Transverse colon (tissue), 4 donors: ENCODE measurements at places on chromosomes 1 and 21. TPM values are rescaled to one million over a fixed set of nuclear protein-coding genes. Genes with fewer than 3 reads are reported as not detected.

DNA sequence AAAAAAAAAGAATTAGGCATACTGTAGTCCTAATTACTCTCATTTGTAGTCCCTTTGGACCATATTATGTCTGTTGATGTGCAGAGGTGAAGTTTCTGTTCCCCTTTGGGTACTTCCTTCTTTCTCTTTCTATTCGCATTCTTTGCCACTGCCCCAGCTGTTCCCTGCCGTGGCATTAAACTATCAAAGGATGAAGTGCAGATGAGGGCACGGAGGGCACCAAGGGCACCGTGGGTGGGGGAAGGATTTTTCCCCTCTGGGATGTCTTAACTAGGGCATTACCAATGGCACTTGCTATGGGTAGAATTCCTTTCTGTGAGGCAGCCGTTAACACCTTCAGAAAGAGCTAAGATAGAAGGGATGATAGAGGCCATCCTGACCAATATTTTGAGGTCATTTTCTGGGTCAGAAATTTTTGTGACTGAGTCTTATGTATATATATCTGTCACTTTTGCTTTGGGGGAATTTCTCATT, 4.9 kb upstream of the MAPKAPK2 start:
- peaks cover 16% of the 10 kb centered on the region for H3K4me1 ChIP-seq
- H3K27me3 ChIP-seq, result no peaks in the 10 kb centered on the region
- H3K27ac ChIP-seq, result no peak overlapping the region
- no peaks in the 10 kb centered on the region for H3K36me3 ChIP-seq

DNA sequence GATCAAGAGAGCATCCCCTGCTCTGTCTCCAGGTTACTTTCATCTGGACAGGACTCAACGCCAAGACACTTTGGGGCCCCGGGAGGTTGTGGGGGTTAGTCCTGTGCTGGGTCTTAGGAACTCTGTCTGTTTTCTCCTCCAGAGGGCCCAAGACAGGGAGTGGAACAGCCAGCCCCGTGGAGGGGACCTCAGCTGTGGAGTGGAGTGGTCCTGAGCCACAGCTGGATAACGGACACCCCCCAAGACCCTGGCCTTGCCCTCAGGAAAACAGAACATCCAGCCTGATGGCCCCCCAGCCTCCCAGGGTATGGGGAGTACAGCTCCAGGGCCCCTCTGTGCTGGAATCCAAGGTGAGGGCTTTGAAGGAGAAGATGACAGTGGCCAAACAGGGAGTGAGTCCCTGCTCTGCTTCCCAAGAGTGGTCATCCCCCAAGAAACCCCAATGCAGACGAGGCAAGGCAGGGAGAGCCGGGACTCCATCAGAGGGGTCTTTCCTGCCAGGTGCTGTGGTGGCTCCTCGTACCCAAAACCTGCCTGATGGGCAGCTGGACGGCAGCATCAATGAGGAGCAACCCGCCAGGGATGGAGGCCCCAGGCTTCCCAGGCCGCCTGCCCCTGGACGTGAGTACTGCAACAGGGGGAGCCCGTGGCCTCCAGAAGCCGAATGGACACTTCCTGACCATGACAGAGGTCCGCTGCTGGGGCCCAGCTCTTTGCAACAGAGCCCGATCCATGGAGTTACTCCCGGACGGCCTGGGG, 3.5 kb downstream of the KIAA1614 start:
- no peak overlapping the region for H3K27ac ChIP-seq
- no peak overlapping the region for H3K4me3 ChIP-seq
- H3K4me1 ChIP-seq, result peaks cover 5% of the 10 kb centered on the region
- H3K36me3 ChIP-seq, result no peaks in the 10 kb centered on the region
- DNase-seq, result no peak

- H3K4me3 ChIP-seq, result peak overlapping the region; percentile 60
- no peaks in the 10 kb centered on the region for H3K36me3 ChIP-seq
- peaks cover 14% of the 10 kb centered on the region for H3K4me1 ChIP-seq
- H3K27ac ChIP-seq, result peak overlapping the region; percentile 80
These were observed 6.7 kb upstream of the FAM167B start for GRCh38 chr1:32240140-32240951.

GRCh38 chr1:101408212-101409042, 171.6 kb downstream of the S1PR1 start:
- DNase-seq, result no peak
- no peaks in the 10 kb centered on the region for H3K27me3 ChIP-seq
- H3K36me3 ChIP-seq, result no peaks in the 10 kb centered on the region
- no peak overlapping the region for H3K27ac ChIP-seq

GRCh38 chr1:159144571-159144970, 26.8 kb upstream of the CADM3 start:
- H3K4me1 ChIP-seq, result no peaks in the 10 kb centered on the region
- peaks cover 9% of the 10 kb centered on the region for H3K27me3 ChIP-seq
- DNase-seq, result no peak
- no peak overlapping the region for H3K4me3 ChIP-seq
- H3K27ac ChIP-seq, result no peak overlapping the region

Gene CD244
- not detected for total RNA-seq

- no peak overlapping the region for H3K4me3 ChIP-seq
- no peak for DNase-seq
- H3K36me3 ChIP-seq, result no peaks in the 10 kb centered on the region
- no peaks in the 10 kb centered on the region for H3K27me3 ChIP-seq
- H3K27ac ChIP-seq, result no peak overlapping the region
These were observed 81.0 kb downstream of the BCAR3 start for GRCh38 chr1:93600663-93601062.

DNA sequence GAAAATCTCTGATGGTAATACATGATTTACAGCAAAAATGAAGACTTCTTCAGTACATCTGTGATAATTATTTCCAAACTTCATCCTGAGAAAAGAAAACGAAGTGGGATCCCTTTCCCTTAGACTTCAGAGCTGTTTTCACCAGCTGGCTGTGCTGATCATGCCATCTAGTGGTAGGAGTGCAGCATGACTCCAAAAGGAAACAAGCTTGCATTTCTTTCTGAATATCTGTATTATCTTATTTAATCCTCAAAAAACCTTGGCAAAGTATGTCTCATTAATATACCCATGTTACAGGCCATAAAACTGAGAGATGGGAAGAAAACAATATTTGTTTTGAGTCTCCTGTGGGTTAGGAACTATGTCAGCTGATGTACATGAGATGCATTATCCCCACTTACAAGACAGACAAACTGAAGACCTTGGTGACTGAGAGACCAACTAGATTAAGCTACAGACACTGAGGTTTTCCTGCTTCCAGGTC, 9.8 kb upstream of the GJA8 start:
- H3K27ac ChIP-seq, result no peak overlapping the region
- H3K36me3 ChIP-seq, result no peaks in the 10 kb centered on the region
- H3K27me3 ChIP-seq, result peaks cover 4% of the 10 kb centered on the region
- DNase-seq, result no peak

- peak; percentile 4 for DNase-seq
- H3K27me3 ChIP-seq, result peaks cover 100% of the 10 kb centered on the region
- H3K36me3 ChIP-seq, result no peaks in the 10 kb centered on the region
These were observed 11.2 kb downstream of the SIM2 start for GRCh38 chr21:36709868-36710728.

DNA sequence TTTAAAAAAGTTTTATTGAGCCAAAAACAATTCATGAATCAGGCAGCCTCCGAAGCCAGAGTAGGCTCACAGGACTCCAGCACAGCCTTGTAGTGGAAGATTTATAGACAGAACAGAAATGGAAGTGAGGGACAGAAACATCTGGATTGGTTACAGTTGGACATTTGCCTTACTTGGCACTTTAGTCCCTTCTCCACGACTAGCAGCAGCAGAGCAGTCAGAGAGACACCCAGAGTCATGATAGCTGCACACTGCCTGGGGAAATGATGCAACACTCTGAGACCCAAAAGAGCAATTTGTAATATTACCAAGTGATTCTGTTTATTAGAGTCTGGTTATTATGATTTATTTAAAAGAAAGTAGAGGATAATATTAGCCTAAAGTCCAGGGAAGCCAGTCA, 72.2 kb upstream of the KRTAP11-1 start:
- no peak overlapping the region for H3K4me3 ChIP-seq
- H3K27ac ChIP-seq, result no peak overlapping the region
- no peak for DNase-seq
- H3K36me3 ChIP-seq, result no peaks in the 10 kb centered on the region
- no peaks in the 10 kb centered on the region for H3K4me1 ChIP-seq

Gene DLGAP3
- total RNA-seq, result 0.16 TPM

Gene CSRP1
- 697 TPM for total RNA-seq

DNA sequence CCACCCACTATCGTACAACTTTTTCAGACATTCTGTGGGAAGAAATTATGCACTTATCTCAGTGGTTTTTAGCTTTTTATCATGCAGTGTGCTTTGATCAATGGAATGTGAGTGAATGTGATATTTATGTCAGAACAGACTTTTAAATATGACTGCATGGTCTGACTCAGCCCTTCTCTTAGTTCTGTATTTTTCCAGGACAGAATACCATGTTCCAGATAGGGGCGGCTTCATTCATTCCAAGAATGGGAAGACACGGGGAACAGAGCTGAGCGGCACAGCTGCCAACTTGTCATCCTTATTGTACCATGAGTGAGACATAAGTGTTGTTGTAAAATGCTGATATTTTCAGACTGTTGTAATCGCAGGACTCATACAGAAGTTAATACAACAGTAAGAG, 214.6 kb upstream of the NCAM2 start:
- H3K4me1 ChIP-seq, result no peaks in the 10 kb centered on the region
- H3K27me3 ChIP-seq, result no peaks in the 10 kb centered on the region
- H3K36me3 ChIP-seq, result no peaks in the 10 kb centered on the region

DNA sequence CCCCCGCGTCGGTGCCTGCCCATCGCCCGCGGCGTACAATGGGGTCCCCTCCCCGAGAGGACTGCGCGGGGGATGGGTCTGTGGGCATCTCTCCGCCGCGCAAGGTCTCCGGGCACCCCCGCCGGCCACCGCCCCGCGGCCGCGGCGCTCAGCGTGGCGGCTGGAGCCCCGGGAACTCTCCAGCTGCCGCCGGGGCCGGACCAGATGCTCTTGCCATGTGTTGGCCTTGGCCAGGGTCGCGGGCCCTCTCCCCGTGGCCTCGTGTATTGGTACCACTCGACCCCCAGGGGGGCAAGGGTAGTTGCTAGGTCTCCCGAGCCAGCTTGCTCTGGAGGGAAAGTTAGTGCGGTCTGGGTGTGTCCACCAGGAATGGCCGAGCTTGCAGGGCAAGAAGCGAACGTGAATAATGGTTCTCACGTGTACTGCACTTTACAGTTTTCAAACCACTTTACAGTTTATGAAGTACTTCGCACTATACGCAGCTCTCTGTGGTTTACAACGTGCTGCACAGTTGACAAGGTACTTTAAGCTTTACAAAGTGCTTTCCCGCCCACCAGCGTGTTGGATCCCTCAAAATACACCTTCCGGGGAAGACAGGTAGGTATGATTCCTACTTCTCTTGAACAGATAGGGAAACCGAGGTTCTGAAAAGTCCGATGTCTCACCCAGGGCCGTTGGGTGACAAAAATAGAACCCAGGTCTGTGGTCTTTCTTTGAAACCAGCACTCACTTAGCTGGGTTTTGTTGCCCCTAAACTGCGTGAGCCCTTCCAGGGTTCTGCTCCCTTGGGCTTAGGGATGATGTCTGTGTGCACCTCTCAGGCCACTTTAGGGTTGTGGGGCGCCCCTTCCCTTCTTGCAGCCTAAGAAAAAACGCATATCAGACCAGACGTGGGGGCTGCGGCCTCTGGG, 1.2 kb downstream of the EPHB2 start:
- peaks cover 46% of the 10 kb centered on the region for H3K4me1 ChIP-seq
- peak overlapping the region; percentile 37 for H3K4me3 ChIP-seq
- peaks cover 4% of the 10 kb centered on the region for H3K27me3 ChIP-seq
- peak; percentile 47 for DNase-seq

- H3K27ac ChIP-seq, result no peak overlapping the region
- H3K27me3 ChIP-seq, result peaks cover 12% of the 10 kb centered on the region
- no peaks in the 10 kb centered on the region for H3K4me1 ChIP-seq
- no peak overlapping the region for H3K4me3 ChIP-seq
- no peak for DNase-seq
- H3K36me3 ChIP-seq, result no peaks in the 10 kb centered on the region
These were observed 599.1 kb downstream of the PTPRU start for GRCh38 chr1:29835406-29835805.

Gene SYT6
- 0.14 TPM for total RNA-seq

GRCh38 chr21:33975548-33976081, 60.0 kb upstream of the ATP5PO start:
- DNase-seq, result peak; percentile 25
- no peak overlapping the region for H3K4me3 ChIP-seq
- peaks cover 9% of the 10 kb centered on the region for H3K27me3 ChIP-seq
- H3K4me1 ChIP-seq, result peaks cover 13% of the 10 kb centered on the region
- no peaks in the 10 kb centered on the region for H3K36me3 ChIP-seq

Gene SPRR1B
- total RNA-seq, result not detected

DNA sequence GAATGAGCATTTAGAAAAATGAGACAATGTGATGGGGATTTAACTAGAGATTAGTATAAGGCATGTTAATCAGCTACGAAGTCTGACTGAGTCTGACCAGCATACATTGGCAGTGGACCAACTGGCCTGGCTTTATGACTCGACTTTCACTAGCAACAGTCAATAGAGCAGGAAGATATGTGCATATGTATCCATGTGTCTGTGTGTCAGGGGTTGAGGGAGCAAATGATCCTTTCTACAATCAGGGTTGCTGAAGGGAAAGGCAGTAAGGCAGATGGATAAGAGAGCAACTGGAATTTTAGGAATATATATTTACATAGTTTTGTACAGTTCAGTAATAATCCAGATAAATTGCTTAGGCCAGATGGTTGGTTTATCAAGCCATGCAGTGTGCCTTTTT, 645.6 kb downstream of the PLA2G4A start:
- no peaks in the 10 kb centered on the region for H3K36me3 ChIP-seq
- H3K27me3 ChIP-seq, result no peaks in the 10 kb centered on the region
- no peak for DNase-seq

Gene ICOSLG
- 3.3 TPM for total RNA-seq

GRCh38 chr1:33128781-33129180, 47.8 kb downstream of the AZIN2 start:
- DNase-seq, result no peak
- no peaks in the 10 kb centered on the region for H3K27me3 ChIP-seq
- H3K27ac ChIP-seq, result no peak overlapping the region
- H3K4me1 ChIP-seq, result peaks cover 21% of the 10 kb centered on the region

Gene ALX3
- total RNA-seq, result not detected

DNA sequence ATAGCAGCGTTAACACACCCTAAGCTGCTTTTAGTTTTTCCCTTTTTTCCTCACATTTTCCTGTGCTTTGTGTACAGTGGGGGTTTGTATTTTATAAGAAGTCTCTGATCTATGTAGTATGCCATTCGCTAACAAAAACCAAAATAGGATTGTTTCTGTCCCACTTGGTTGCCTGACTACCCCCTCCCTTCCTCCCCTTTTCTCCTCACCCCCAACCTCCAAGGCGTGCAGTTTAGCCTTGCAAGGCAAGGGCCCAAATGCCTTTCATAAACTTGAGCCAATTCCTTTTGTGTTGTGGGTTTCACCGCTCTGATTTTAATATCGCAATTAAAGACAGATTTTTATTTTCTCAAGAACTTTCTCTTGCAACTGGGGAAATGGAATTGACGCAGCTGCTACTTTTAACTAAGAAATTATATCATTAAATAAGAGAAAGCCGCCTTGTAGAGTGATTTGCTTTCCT, 276.9 kb downstream of the TM2D1 start:
- DNase-seq, result no peak
- H3K36me3 ChIP-seq, result no peaks in the 10 kb centered on the region

Gene S100A3
- 0.64 TPM for total RNA-seq

Gene CRP
- not detected for total RNA-seq
